ENCODE measurements at places on chromosomes 5 and 9.

DNA sequence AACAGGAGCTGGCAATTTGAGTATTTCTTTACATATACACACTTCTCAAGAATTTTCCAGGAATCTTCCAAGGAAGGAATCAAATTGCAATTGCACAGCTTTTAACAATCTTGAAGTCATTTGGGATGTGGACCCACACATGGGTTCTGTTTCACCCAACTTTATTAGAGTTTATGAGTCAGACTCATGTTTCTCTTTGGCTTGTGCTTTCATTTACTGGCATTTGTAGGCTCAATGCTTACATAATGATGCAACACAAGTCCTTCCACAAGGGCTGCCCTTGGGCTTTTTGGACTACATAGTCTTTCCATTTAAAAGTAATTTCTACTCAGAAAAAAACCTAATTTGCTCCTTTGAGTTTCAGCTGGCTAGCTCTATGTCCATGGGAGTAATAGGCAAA lies 4.6 kb upstream of the CDC37L1 start:
- DNase-seq: no peak

DNA sequence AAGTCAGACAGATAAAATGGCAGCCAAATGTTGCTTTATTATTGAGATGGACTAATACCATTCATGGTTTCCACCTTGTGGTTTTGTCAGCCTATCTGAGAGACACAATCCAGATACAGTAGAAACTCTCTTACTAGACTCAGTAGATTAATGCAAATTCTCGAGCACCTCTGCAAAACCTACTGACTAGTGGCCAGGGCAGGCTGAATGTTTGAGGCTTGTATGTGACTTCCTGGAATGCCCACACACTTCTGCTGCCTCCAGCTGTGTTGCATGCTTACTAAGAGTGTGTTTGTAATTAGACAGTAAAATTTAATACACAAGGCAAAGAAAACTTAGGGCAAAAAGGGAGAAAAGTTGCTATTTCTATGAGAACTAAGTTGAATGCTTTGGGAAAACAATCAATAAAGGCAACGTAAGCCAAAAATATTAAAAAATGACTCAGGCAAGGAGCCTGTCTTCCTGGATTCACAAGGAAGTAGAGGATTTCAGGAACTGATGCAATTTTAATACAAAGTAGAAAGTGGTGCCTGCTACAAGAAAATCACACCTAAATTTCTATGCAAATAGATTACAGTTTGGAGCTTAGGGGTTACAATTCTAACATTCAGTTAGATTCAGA lies 30.2 kb upstream of the CCNG1 start:
- DNase-seq: no peak

- DNase-seq: no peak
These were observed 5.9 kb upstream of the GADD45G start for GRCh38 chr9:89598926-89599325.

DNA sequence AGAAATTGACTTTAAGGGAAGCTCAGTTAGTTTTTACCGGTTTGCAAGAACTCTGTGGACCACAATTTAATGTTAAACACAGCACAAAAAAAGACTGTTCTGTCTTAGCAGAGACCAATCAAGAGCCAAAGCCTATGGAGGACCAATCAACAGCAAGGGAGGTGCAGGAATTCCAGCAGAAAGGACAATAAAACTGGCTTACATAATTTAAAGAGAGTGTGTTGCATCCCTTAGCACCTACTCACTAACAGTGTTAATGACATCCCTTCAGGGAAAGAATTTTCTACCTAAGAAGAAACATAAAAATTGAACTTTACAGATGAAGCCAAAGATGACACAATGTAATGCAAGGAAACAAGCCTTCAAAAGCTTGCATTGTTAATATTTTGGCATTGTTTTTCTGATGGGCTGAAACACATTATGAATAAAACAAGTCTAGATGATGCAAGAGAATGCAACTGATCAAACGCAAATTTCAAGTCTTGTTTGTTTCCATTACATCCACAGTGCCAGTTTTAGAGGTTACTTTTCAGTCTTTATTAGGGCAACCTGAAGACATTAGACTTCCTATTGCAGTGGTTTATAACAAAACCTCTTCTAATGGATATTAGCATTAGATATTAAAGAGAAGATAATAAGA lies 111.3 kb upstream of the FST start:
- no peak for DNase-seq

- DNase-seq: no peak
These were observed 35.8 kb downstream of the SLC36A1 start for GRCh38 chr5:151483176-151483575.

DNA sequence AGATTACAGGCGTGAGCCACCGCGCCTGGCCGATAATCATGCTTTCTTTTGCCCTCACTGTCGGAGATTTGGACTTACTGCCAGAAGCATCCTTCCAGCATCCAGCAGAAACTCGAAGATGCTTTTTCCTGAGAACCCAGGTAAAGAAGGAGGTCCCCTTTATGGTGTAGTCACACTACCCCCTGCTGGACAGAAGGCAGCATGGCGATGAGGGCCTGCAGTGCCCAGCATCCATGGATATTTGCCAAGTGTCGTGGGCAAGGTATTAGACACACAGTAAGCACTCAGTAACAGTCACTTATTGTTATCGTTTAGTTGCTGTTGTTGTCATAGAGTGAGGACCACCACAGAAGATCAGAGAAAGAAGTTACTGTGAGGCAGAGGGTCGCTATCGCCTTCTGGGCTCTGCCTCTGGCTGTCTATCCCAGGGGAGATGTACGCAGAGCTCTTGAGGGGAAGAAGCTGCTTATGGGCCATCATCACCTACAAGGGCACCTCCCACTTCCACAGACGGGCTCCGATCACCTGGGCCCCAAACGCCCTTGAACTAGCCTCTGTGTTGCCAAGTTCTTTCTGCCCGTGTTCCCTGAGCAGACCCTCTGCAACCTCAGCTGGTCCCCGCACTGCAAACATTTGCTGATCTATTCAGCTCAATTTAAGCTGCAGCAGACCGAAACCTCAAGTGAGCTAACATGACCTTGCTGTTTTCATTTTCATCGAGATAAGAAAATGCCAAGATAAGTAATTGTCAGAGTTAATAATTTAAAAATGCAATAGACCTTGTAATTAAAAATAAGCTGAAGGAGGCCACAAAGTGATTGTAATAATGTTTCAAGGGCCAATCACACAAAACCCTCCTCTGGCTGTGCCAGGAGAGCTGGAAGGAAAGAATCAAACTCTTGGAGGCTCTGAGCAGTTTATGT lies 23.9 kb downstream of the C5orf15 start:
- no peak for DNase-seq

- DNase-seq: no peak
These were observed 114.1 kb upstream of the TXNDC8 start for GRCh38 chr9:110451726-110452125.

Data from activated B cell treated with CpG ODN at 0.5 μM for 24 hours (primary cell).